ENCODE measurements at places on chromosomes 13 and 19. TPM values are rescaled to one million over a fixed set of nuclear protein-coding genes. Genes with fewer than 3 reads are reported as not detected.

Gene IFNL1
- not detected for total RNA-seq

Gene HIF3A
- total RNA-seq, result 2.8 TPM

Gene CNN1
- total RNA-seq, result 25.2 TPM

Gene ENOX1
- 5.5 TPM for total RNA-seq

All from smooth muscle cell of the pulmonary artery (primary cell).